ENCODE measurements at places on chromosomes 2 and 18. TPM values are rescaled to one million over a fixed set of nuclear protein-coding genes. Genes with fewer than 3 reads are reported as not detected.

SLC40A1 gene
- 8.2 TPM for total RNA-seq

- H3K36me3 ChIP-seq = peaks cover 80% of the 10 kb centered on the region
- no peak for DNase-seq
- no peaks in the 10 kb centered on the region for H3K4me1 ChIP-seq
Measured at GRCh38 chr2:216447293-216447692, 35.0 kb downstream of the SMARCAL1 start.

CDH19 gene
- total RNA-seq = not detected

TMEM163 gene
- 0.14 TPM for total RNA-seq

DNA sequence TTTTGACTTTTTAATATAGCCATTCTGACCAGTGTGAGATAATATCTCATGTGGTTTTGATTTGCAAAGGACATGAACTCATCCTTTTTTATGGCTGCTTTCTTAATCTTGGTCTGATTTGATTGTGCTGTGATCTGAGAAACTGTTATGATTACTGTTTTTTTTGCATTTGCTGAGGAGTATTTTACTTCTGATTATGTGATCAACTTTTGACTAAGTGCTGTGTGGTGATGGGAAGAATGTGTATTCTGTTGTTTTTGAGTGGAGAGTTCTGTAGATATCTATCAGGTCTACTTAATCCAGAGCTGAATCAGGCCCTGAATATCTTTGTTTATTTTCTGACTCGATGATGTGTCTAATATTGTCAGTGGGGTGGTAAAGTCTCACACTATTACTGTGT is 16.8 kb downstream of the SP140L start:
- H3K27me3 ChIP-seq = no peaks in the 10 kb centered on the region
- no peak for DNase-seq
- peaks cover 38% of the 10 kb centered on the region for H3K36me3 ChIP-seq
- no peak overlapping the region for H3K27ac ChIP-seq

DNA sequence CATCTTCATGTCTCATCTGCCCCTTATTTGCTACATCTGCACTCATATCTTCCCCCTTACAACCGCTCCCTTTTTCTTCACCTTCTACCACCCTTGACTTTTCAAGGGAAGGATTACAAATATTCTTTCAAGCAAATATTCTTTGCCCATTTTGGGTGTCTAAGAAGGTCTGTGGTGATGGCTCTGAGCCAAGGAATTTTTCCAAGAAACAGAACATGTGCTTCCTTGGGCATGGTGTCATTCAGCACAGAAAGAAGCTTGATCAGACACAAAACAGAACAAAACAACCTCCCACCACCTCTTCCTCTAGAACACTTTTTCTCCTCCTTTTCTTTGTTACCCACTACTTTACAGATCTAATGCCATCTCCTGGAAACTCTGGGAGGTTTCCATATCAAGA is 313.7 kb downstream of the SATB2 start:
- no peak overlapping the region for H3K27ac ChIP-seq
- no peak for DNase-seq

All from CD4-positive, alpha-beta T cell (primary cell).